ENCODE measurements at places on chromosomes 7 and 10.

DNA sequence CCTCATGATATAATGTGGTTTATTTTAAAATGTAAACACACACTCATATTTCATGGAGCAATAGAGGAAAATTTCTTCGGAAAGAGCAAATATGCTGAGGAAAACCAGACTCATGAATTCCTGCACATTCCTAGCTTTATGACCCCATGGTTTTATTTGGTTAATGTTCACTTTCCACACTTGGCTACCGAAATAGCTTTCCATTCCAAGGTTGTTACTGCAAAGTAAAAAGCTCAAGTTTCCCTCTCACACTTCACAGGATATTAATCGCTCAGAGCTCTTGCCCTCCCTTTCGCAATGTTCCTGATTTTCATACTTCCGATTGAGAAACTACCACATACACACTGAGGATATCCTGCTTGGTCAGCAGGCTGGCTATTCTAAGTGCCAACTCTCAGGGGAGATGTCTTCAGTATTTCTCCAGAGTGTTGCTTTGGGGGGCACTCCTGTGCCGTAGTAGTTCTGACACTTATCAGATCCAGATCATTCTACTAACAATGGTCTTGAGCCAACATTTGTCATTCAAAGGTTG, 77.5 kb upstream of the STEAP1B start:
- no peak for DNase-seq

GRCh38 chr10:47165711-47166404, 134.1 kb upstream of the GDF10 start:
- DNase-seq: no peak

GRCh38 chr10:87671139-87671815, 11.6 kb downstream of the PAPSS2 start:
- no peak for DNase-seq

DNA sequence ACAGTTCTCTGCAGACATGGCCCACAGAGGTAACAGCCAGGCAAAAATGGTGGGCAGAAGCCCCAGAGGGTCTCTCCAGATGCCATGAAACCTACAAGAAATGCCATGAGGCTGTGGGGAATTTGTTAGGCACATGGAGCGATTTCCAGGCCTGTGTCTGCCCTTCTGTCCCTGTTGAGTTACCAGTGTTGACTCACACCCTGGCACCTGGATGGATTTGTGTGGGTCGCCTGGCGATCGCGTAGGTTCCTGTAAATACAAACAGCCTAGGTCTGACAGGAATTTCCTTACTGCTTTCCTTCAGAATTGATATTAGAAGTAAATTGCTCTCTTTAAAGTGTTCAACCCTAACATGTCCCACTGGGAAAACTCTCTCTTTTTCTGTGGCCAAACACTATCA, 164.9 kb upstream of the EEPD1 start:
- DNase-seq: no peak

DNA sequence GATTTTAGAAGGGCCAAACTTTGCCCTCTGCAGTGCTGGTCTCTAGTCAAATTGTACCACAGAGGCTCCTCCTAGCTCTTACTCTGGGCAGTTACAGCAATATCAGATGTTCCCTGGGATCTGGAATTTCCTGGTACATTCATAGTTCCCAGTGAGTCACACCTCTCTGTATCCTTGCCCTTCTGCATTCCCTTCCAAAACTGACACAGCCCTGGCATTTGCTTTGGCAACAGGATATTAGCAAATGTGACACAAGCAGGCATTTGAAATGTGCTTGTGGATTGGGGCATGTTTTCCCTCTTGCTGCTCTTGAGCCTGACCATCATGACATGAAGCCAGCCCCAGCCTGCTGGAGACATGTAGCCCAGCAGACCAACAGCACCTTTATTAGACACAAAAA, 284.7 kb upstream of the AKR1E2 start:
- no peak for DNase-seq

DNA sequence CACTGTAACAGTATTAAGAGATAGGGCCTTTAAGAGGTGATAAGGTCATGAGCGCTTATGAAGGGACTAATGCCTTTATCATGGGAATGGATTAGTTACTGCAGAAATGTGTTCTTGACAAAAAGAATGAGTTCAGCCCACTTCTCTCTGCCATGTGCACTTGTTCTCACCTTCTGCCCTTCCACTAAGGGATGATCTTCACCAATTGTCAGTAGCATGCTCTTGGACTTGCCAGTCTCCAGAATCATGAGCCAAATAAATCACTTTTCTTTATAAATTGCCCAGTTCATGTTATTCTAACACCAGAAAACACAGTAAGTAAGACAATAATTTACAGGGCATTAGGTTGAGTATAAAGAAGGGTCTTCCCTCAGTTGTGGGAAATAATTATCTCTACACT, 189.1 kb downstream of the CRPPA start:
- no peak for DNase-seq

- DNase-seq: no peak
These were observed 41.1 kb upstream of the HNRNPH3 start for GRCh38 chr10:68290736-68291135.

- no peak for DNase-seq
These were observed 48.0 kb downstream of the CAMK2B start for GRCh38 chr7:44277391-44277790.

DNA sequence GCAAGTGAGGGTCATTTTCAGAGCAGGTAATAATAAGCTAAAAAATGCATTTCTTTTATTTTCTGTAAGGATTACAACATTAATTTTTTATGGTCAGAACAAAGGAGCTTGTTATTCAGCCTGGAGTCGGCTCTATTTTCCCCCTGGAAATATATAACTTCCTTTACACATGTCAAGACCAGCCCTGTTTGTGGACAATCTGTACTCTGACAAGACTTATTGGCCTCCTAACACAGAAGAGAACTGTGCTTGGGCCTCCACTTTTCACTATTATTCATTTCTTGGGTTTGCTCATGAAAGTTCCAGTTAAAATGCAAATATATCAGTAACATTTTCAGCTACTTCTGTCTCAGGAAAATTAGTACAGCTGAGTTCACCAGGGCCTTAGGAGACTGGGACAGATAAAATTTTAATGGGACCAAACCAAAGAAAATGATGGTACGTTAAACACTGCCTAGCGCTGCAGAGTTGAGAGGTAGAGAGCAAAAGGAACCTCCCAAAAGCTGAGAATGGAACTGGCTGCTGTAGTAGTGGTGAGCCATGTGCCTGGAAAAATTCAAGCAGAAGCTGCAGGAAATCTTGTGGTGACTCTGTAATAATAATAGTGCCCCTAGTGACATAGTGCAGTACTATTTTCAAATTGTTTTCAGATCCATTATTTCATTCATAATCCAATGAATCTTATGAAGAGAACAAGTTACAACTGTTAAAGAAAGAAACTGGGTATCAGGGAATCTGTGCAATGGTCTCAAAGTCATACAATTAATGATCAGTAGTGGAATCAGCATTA, 227.2 kb upstream of the KIAA1217 start:
- DNase-seq: no peak

- no peak for DNase-seq
These were observed 111.2 kb upstream of the PTN start for GRCh38 chr7:137454767-137455166.

DNA sequence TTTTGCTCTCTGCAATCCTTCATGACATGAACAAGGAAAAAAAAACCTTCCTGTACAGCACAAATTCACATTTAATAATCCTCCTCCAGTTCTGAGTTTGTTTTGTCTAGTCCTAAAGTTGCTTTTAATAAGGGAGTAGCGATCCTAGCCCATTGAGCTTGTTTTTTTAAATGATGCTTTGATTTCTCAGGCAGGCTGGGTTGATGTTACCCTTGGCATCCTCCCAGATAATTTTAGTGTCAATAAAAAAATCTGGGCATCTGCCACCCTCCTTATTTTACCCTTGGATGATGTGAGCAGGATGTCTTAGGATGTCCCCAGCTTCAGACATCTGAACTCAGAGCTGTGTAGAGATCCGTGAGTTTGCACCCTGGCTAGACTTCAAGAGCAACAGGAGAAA, 33.9 kb upstream of the PROSER2 start:
- DNase-seq: no peak

GRCh38 chr10:101495324-101495925, 92.6 kb downstream of the POLL start:
- no peak for DNase-seq

DNA sequence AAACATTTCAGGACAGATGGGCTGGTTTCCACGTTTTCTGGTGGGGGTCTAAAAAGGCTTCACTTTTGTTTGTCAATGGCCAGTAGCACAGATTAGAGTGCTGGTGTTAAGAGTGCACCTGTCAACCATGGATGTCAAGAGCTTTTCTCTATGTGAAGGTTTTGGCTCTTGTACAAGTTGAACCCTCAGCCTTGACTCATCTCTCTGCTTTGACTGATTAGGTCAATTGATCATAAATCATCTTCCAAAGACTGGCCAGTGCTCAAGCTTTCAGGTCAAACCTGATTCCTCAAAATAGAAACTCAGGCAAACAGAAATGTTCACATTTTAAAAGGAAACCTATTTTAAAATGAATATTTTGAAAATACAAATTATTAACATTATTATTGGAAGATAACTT, 59.6 kb upstream of the SP4 start:
- DNase-seq: no peak

- DNase-seq: no peak
These were observed 114.1 kb downstream of the BMS1 start for GRCh38 chr10:42896735-42897134.

- DNase-seq: no peak
These were observed 117.9 kb downstream of the SND1 start for GRCh38 chr7:127769696-127770400.

DNA sequence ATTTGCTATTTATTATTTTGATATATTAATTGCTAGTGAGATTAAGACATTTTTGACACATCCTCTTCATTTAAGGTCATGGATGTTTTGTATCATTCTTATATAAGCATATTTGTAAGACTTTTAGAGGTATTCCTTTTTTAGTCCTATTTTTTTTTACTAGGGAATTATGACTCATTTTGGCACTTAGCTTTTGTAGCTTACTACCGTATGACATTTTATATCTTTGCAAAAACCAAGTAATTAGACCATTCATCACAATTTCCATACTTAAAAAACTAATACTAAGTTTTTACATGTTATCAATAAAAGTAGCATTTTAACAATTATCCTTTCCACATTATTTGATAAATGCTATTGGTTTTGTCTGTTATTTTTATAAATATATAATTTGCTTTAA, 41.6 kb downstream of the BMPR1A start:
- no peak for DNase-seq

DNA sequence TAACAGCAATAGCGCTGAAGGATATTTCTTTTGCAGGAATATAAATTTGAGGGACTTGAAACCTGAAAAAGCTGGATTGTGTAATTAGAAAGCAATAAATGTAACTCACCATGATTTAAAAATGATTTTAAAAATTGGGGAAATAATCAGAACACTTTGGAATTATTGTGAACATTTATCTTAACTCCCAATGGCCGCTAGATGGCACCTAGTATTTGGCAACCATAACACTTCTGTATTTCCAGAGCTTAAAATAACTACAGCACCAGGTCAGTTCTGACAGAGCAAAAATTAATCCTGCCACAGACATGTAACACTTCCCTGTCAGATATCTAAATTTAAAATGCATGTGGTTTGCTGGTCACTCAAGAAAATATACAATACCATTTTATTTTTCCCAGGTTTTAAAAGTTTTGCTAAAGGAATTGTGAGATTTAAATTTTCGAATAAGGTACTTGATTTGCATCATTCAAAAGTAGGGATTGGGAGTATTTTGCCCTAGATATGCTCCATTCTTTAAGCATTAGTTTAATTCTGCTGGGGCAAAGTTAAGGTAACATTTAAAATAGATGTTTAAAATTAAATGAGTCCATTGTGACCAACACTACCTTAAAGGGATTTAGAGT, 144.5 kb downstream of the PPP1R3A start:
- DNase-seq: no peak

DNA sequence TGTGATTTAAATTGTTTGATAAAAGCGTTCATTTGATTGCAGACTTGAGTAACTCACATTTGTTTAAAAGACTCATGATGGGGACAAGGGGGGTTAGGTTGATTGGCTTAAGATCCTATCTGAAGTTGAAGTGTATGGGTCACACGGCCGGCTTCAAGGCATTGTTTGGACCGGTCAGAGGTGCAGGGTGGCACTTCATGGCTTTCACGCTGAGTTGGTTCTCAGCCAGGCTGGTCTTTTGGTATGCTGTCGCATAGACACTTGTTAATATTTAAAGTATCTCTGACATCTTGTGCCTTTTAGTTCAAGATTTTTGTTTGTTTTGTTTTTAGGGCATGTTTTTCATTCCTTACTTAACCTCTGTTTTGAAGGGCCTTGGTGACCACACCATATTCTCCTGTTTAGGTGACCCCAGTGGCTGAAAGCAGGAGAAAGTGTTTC, 58.1 kb downstream of the CCNY start:
- no peak for DNase-seq

DNA sequence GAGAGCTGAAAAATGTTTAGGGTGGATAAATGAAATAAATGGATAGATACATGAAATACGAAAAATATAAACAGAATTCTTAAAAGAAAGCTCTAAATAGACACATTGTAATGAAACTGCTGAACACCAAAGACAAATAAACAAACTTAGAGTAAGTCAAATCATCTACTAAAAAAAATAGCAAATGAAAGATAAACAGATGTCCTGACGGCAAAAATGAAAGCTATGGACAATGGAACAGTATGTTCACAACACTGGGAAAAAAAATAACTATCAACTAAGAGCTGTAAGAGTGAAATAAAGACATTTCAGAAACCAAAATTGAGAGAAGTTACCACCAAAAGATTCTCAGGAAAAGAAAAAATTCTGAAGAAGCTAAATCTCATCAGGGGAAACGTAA, 106.1 kb downstream of the SGMS1 start:
- no peak for DNase-seq

GRCh38 chr7:19009241-19009935, 108.0 kb downstream of the TWIST1 start:
- no peak for DNase-seq

GRCh38 chr10:89206402-89207180, 526 bp downstream of the CH25H start:
- no peak for DNase-seq

GRCh38 chr10:117677239-117677638, 134.7 kb downstream of the EMX2 start:
- no peak for DNase-seq

- no peak for DNase-seq
These were observed 12.8 kb downstream of the SFXN2 start for GRCh38 chr10:102727037-102727818.

DNA sequence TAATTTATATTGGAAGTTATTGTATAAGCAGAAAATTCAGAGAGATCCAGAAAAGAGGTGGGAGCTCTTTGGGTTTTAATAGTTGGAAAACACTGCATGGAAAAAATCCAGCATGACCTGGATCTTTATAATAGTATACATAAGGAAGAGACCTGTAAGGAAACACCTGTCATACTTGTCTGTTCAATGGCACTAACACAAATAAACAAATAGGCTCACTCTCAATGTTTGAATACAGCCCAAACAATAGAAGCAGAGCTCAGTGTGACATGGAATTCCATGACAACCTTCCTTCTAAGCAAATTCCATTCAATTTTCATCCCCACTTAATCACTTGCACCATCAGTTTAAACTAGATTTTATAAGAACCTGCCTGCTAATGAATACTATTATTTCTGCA, 31.7 kb downstream of the CISD1 start:
- DNase-seq: no peak
